B cell (primary cell): ENCODE measurements at places on chromosomes 1 and 21. TPM values are rescaled to one million over a fixed set of nuclear protein-coding genes. Genes with fewer than 3 reads are reported as not detected.

DIO1 gene
- not detected in 2 replicates for total RNA-seq

TFB2M gene
- 11.6 and 14.7 TPM in 2 replicates for total RNA-seq

ZNF684 gene
- 6.3 and 7.4 TPM in 2 replicates for total RNA-seq

LCE2C gene
- not detected in 2 replicates for total RNA-seq

GNAT2 gene
- not detected in 2 replicates for total RNA-seq

OR2T11 gene
- 3.6 and 4.9 TPM in 2 replicates for total RNA-seq

HAO2 gene
- not detected in 2 replicates for total RNA-seq

BRDT gene
- not detected in 2 replicates for total RNA-seq

FAM43B gene
- not detected in 2 replicates for total RNA-seq

TSNAX gene
- total RNA-seq, result 34.8 and 41.4 TPM in 2 replicates

MCOLN2 gene
- 25.8 and 35.3 TPM in 2 replicates for total RNA-seq

AQP10 gene
- not detected in 2 replicates for total RNA-seq

CNIH3 gene
- 1.8 and 2.7 TPM in 2 replicates for total RNA-seq

CAPN8 gene
- total RNA-seq, result 0.29 and 0.37 TPM in 2 replicates

SGIP1 gene
- not detected in 2 replicates for total RNA-seq

ATP5PF gene
- 34.1 and 36.6 TPM in 2 replicates for total RNA-seq

SLAMF8 gene
- 0.54 TPM in 1 of 2 replicates, not detected in the other for total RNA-seq

OR2L3 gene
- 0.10 TPM in 1 of 2 replicates, not detected in the other for total RNA-seq

SPATA21 gene
- not detected in 2 replicates for total RNA-seq

SAMSN1 gene
- 53.1 and 57.6 TPM in 2 replicates for total RNA-seq

LAMC2 gene
- 0.10 TPM in 1 of 2 replicates, not detected in the other for total RNA-seq

YIPF1 gene
- 13.9 and 19.3 TPM in 2 replicates for total RNA-seq

DMRTA2 gene
- not detected in 2 replicates for total RNA-seq

AHCYL1 gene
- 51.4 and 58.7 TPM in 2 replicates for total RNA-seq

PGBD5 gene
- total RNA-seq, result not detected in 2 replicates

OR2AK2 gene
- 0.39 and 0.61 TPM in 2 replicates for total RNA-seq

NBPF20 gene
- total RNA-seq, result 9.7 and 11.7 TPM in 2 replicates

C21orf91 gene
- total RNA-seq, result 31.1 and 32.3 TPM in 2 replicates

KRTAP13-4 gene
- total RNA-seq, result not detected in 2 replicates

MACO1 gene
- total RNA-seq, result 20.7 and 21.2 TPM in 2 replicates

TMEM125 gene
- not detected in 2 replicates for total RNA-seq

GRIK3 gene
- total RNA-seq, result 1.3 and 1.5 TPM in 2 replicates

ZNF362 gene
- 19.0 and 20.4 TPM in 2 replicates for total RNA-seq

PLEKHN1 gene
- 0.63 and 1.1 TPM in 2 replicates for total RNA-seq

MATN1 gene
- total RNA-seq, result 1.7 and 3.2 TPM in 2 replicates

MEGF6 gene
- 75.4 and 77.3 TPM in 2 replicates for total RNA-seq

IGSF3 gene
- total RNA-seq, result 0.36 and 0.49 TPM in 2 replicates

RIMS3 gene
- total RNA-seq, result 5.4 and 5.9 TPM in 2 replicates

LRRIQ3 gene
- total RNA-seq, result 1.4 and 2.2 TPM in 2 replicates

GPR153 gene
- 0.20 and 0.27 TPM in 2 replicates for total RNA-seq

CLIC6 gene
- total RNA-seq, result 0.07 TPM in 2 replicates

FCRL5 gene
- 34.0 and 35.0 TPM in 2 replicates for total RNA-seq

PAQR6 gene
- total RNA-seq, result 1.4 and 1.8 TPM in 2 replicates

ANXA9 gene
- 0.62 TPM in 1 of 2 replicates, not detected in the other for total RNA-seq

DNAJC6 gene
- total RNA-seq, result 0.69 and 1.00 TPM in 2 replicates

CD101 gene
- total RNA-seq, result 0.75 TPM in 1 of 2 replicates, not detected in the other

TMEM82 gene
- total RNA-seq, result not detected in 2 replicates

GJC2 gene
- 0.30 and 0.61 TPM in 2 replicates for total RNA-seq

ANGPTL3 gene
- not detected in 2 replicates for total RNA-seq

GJA5 gene
- not detected in 2 replicates for total RNA-seq

WNT9A gene
- total RNA-seq, result 0.07 TPM in 1 of 2 replicates, not detected in the other

CFHR2 gene
- total RNA-seq, result not detected in 2 replicates

RBM11 gene
- total RNA-seq, result 3.0 and 3.4 TPM in 2 replicates

CD160 gene
- total RNA-seq, result 0.15 TPM in 1 of 2 replicates, not detected in the other

IQGAP3 gene
- total RNA-seq, result 0.07 TPM in 2 replicates

CFAP57 gene
- total RNA-seq, result 0.15 and 0.44 TPM in 2 replicates

SDHC gene
- 99.0 and 109 TPM in 2 replicates for total RNA-seq

KRTAP19-4 gene
- not detected in 2 replicates for total RNA-seq
